ENCODE measurements at places on chromosomes 7 and 10. TPM values are rescaled to one million over a fixed set of nuclear protein-coding genes. Genes with fewer than 3 reads are reported as not detected.

EIF5AL1 gene
- polyA plus RNA-seq: 0.49 TPM

DNA sequence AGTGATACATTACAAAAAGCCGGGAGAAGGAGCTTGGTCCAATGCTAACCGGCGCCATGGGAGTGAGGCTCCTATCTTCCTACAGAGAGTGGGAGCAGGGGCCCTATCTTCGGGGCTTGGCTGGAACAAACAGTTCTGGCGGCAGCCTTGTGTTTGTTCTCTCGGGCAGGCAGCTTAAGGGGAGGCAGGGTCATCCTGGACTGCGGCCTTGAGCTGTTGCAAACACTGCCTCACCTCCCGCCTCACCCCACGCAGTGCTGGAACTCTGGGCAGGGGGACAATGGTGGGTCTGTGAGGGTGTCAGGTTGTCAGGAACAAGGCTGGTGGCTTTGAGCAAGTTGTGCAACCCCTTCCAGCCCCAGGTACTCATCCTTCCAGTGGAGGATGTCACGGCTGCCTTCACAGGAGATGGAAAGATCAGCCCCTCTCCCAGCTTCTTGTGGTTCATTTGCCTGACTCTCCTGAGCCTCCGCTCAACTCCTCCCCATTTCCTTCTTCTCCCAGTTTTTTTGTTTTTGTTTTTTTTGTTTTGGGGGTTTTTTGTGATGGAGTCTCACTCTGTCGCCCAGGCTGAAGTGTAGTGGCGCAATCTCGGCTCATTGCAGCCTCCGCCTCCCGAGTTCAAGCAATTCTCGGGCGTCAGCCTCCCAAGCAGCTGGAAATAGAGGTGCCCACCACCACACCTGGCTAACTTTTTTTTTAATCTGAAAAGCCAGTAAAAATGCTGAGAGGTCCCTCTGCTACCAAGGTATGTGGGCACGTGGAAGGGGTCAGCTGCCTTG is 57.4 kb downstream of the SPOCK2 start:
- no peak for DNase-seq

DNA sequence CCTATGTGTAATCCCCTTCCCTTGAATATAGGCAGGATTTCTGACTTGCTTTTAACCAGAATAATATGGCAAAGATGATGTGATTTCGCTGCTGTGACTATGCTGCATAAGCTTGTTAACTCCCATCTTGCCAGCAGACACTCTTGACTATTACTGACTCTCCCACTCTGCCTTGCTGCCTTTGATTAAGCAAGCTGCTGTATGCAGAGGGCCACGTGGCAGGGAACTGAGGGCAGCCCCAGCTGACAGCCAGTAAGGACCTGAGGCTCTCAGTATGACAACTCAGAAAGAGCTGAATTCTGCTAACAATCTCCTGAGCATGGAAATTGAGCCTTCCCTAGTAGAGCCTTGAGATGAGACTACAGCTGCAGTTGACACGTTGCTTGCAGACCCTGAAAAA is 279.4 kb upstream of the CACNA2D1 start:
- no peak for DNase-seq

DNA sequence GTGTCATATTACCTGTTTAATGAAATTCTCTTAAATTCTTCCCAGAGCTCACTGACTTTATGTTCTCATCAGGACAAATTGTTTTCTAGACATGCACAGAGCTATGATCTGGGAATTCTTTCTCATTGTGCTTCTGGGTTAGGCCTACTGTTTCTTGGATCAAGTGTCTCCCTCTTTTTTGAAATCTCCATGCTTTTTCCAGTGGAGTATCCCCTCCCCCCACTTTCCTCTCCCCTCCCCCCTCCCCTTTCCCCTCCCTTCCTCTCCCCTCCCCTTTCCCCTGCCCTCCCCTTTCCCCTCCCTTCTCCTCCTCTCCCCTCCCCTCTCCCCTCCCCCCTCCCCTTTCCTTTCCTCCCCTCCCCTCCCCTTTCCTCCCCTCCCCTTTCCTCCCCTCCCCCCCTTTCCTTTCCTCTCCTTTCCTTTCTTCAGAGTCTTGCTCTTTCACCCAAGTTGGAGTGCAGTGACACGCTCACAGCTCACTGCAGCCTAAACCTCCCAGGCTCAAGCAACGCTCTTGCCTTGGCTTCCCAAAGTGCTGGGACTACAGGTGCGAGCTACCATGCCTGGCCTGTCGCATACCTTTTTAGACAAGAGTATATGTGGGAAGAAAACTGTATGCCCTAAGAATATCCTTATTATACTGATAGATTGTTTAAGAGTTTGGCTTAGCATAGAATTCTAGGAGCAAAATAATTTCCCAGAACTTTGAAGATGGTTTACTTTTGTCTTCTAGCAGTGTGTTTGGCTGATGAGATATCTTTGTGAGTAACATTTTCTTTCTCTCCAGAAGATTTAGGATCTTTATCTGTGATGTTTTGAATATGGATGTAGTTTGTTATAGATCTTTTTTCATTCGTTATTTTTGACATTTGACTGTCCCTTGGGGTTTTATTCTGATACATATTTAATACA is 2.5 kb downstream of the DYNC2I1 start:
- DNase-seq: no peak

FAM149B1 gene
- 23.4 TPM for polyA plus RNA-seq

- DNase-seq: no peak
Measured at GRCh38 chr10:71433768-71434744, 37.3 kb downstream of the CDH23 start.

SLC13A1 gene
- polyA plus RNA-seq: not detected

DNA sequence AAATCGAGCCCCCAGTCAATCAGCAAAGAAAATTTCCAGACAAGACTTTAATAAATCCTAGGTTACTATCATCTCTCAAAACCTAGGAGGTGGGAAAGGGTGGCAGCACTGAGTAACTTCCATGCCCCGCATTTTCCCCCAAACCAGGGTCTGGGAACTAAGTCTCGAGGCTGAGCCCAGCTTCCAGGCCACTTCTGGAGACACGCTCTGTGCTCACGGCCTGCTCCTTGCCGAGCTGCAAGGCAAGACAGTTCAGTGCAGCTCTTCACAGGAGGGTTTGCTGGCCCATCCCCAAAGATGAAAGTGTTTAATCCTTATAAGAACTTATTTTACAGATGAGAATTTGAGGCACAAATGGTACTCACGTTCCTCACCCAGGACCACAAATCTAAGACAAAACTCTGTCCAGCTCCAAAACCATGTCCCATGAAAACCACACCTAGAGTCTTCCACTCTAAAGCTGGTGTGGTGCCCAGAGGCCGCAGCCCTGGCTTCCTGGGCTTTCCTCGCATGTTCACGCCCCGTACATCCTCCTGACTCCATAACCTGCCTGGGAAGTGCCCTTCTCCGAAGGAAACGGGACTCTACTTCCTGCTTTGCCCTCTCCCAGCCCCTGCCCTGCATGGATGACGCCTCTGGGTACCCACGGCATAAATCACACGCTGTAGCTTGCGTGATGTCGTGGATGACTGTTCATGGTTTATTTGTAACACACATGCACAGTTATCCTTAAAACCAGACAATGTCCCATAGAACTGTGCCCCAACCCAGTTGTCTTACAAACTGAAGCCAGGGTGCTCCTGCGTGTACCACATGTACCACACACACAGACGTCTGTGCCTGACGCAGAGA is 201.2 kb downstream of the DIP2C start:
- no peak for DNase-seq

EN2 gene
- 0.71 TPM for polyA plus RNA-seq

DNA sequence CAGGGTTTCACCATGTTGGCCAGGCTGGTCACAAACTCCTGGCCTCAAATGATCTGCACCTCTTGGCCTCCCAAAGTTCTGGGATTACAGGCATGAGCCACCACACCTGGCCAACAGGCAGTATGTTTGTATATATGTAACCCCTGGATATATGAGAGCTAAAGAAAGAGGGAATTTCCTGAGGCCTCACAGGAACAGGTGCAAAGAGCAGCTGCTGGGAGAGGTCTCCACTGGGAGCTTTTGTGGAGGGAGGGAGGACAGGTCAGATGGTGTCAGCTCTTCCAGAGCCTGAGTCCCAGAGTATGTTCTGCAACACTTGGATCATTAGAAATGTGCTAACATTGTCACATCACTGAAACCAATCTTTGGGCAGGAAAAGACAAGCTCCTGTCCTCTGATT is 110.1 kb upstream of the KIF5B start:
- DNase-seq: no peak

GRCh38 chr10:7409045-7409731 is 1.6 kb downstream of the SFMBT2 start:
- DNase-seq: no peak

FAM171A1 gene
- polyA plus RNA-seq: 27.2 TPM

DNA sequence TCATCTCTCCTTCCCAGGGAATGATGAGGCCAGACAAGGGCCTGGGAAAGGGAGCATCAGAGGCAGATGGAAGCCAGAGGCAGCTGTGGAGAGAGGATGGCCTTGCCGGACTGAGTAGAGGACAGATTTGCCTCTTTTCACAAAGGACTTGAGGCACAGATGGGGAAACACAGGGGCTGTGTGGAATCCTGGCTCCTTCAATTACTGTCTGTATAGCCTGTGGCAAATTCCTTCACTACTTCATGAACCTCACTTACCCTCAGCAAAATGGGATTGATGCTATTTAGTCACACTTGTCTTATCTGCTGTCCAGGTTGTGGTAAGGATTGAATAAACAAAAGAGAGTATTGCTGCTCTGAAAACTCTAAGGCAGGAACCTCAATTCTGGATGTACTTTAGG is 40.3 kb downstream of the SLC25A28 start:
- no peak for DNase-seq

IFIT1B gene
- polyA plus RNA-seq: 0.53 TPM

DNA sequence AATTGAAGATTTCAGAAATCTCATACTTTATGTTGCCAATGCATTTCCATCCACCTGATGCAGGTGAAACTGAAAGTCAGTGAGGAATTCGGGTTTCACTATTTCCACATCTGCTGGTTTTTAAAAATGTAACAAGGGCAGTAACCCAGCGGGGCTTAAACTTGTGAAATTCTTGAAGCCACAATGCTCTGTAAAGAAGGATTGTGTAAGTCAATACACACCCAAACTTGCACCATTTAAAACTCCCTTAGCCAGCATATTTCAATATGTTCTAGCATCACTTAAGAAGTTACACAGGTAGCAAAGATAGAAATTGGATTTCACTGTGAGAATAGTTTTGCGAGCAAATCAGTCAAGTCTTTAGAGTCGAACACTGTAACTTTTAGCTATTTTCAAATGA is 386.1 kb downstream of the PLXDC2 start:
- no peak for DNase-seq

DNA sequence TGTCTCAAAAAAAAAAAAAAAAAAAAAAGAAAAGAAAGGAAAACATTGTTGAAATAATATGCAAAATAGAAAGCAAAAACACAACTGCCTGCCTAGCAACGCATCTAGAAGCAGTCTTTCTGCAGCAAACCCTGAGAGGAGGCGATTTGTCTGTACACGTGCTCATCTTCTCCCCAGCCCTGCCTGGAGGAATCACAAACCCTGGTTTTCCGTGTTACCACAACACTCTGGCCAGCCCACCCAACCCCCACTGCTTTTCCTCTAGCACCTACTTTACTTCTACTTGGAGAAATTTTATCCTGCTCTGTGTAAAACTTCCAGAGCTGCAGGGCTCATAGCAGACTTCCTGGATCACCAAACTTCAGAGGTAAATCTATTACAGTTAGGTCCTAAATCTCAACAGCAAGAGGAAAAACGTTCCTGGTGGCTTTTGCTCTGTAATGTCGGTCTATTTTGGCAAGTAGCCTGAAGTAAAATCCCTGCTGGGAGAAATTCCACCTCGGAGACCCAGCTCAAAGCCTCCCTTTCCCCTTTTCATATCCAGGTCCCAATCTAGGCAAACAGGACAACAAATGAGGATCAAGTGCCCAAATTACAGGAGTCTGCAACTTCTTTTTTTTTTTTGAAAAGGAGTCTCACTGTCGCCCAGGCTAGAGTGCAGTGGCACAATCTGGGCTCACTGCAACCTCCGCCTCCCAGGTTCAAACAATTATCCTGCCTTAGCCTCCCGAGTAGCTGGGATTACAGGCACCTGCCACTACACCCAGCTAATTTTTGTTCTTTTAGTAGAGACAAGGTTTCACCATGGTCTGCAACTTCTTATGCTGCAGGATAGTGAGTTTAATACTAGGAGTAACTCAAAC is 91.6 kb downstream of the DNMBP start:
- DNase-seq: peak; percentile 24

- no peak for DNase-seq
Measured at GRCh38 chr10:114359041-114359952, 45.0 kb downstream of the AFAP1L2 start.

CDK5 gene
- polyA plus RNA-seq: 9.1 TPM

DNA sequence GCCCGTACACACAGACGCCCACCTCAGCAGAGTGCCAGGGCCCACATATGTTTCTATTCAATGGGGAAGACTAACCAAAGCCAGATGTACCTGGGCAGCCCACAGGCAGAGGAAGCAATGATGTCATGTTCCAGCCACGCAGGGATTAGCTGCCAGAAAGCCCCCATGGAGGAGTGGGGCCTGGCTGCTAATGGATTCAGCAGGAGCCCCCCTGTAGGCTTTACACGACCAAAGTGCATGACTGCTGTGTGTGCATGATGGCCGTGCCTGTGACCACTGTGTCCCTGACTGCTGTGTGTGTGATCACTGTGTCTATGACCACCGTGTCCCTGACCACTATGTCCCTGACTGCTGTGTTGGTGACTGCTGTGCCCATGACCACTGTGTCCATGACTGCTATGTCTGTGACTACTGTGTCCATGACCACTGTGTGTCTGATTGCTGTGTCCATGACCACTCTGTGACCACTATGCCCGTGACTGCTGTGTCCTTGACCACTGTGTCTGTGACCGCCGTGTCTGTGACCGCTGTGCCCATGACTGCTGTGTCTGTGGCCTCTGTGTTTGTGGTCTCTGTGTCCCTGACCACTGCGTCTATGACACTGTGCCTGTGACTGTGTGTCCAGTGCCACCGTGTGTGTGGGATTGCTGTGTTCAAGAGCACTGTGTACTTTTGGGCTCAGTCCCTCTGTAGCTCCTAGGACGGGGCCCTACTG is 409.3 kb downstream of the RPS24 start:
- DNase-seq: no peak

DNA sequence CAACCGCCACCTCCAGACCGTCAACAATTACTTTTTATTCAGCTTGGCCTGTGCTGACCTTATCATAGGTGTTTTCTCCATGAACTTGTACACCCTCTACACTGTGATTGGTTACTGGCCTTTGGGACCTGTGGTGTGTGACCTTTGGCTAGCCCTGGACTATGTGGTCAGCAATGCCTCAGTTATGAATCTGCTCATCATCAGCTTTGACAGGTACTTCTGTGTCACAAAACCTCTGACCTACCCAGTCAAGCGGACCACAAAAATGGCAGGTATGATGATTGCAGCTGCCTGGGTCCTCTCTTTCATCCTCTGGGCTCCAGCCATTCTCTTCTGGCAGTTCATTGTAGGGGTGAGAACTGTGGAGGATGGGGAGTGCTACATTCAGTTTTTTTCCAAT is 146.6 kb downstream of the CHRM2 start:
- DNase-seq: no peak

DNA sequence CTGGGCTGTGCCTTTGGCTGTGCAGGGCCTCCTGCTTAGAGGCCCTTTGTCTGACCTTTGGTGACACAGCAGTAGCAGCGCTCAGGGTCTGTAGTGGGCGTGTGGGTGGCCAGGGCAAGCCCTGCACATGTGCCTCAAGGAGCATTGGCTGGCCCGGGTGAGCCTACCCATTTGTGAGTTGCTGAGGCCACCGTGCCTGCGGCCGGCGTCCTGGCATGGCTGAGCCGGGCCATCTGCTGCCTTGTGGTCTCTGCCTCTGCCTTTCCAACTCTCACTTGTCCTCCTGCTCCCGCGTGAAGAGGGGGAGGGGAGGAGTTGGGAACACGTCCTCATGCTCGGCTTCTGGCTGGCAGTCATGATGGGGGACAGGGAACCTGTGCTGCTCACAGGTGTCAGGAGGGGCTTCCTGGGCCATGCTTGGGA is 9.2 kb upstream of the ORAI2 start:
- DNase-seq: no peak

SUN3 gene
- polyA plus RNA-seq: not detected

GRCh38 chr7:129604713-129605437 is 6.6 kb upstream of the NRF1 start:
- DNase-seq: no peak
